ENCODE measurements at places on chromosomes 11 and 22.

GRCh38 chr11:109338131-109338530 lies 83.9 kb upstream of the C11orf87 start:
- peak; percentile 36 for DNase-seq

- DNase-seq: peak; percentile 66
Observed at GRCh38 chr11:42524534-42525227, 787.1 kb upstream of the API5 start.

DNA sequence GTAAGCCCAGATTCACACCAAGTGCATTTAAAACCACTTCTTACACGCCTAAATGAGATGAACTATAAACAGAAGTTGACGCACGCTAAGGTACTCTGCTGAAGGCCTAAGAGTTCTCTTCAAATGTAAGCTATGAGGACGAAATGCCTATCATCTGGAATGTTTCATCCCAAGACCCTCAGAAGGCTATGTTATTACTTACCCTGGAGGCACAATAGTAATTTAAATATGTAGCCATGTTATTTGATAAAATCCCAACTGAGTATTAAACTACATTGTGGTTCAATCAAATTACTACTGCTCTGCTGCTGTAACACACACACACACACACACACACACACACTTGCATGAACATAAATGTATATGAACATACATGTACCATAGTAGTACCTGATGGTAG lies 47.6 kb downstream of the MAML2 start:
- DNase-seq: no peak

DNA sequence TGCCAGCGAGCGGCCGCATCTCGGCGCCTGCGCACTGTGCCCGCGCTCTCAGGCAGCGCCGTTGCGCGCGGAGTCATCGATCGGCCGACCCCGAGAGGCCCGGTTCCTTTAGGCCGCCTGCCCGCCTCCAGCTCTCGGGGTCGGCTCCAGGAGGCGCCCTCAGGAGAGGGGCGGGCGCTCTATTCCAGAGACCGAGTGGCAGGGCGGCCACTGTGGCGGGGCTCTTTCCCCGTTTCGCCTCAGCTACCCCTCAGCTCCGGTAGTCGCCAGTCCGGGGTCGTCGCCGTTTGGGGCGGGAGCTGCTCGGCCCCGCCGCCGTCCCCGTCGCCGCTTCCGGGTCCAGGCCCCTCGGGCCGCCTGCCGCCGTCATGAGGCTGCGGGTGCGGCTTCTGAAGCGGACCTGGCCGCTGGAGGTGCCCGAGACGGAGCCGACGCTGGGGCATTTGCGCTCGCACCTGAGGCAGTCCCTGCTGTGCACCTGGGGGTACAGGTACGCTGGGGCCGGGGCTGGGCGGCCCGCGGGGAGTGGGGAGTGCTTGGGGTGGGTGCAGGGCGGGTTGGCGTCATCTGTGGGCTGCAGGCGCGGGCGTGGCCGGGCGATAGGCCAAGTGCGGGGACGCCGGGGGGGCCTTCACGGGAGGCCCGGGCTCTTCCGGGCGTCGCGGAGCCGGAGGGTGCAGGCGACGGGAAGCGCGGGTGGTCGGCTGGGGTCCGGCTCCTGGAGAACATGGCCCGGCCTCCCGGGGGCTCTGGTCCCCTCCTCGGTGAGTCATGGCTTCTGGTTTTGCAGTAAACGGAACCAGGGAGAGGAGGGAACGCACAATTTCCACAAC lies at the start of gene FBXO7:
FBXO7 (plus strand) TSS at position 177 of the 833 bp plus-strand sequence; CDS start at position 369, 192 bp downstream.
- peak; percentile 93 for DNase-seq

- no peak for DNase-seq
Observed at GRCh38 chr11:11411401-11411985, 58.4 kb upstream of the CSNK2A3 start.
